ENCODE measurements at places on chromosomes 2 and 18.
A peak's percentile ranks its signal among the peaks of the same experiment; 100 is the strongest.

DNA sequence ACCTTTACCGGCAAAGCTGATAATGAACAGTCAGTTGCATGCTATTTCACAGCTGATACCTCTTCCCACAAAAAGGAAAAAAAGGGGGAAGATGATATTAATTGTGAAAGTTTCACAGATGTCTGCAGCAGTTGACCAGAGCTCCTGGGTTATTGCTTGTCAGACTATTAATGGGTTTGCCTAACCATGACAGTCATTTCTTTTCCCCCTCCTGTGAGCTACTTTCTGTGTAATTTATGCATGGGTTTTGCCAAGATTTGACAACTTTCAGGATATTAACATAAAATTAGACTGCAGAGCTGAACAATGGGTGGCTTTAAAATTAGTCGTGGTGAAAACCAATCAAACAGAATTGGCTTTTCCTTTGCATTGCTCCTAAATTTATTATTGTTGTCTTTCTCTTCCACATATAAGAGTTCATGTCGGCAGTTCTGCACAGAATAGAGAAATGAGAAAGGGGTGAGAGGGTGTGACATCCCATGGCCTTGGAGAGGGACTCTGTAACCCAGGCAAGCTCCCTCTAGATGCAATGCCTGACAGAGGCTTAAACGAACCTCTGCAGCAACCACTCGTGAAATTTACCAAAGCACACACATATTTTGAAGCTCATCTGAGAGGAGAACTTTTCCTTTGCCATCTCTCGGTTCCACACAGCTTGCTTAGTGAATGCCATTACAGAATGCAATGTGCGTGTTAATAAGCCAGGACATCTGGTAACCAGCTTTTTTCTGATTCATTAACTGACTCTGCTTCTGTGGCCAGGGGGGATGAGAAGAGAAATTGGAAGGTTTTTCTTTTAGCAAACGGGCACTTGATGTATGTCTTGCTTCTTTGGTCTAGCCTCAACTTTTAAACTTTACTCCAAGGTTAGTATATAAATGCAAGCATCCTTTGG lies 82.2 kb upstream of the ITGA4 start:
- DNase-seq, result no peak

- no peak for DNase-seq
These were observed 721.4 kb upstream of the CNTNAP5 start for GRCh38 chr2:123303731-123304130.

DNA sequence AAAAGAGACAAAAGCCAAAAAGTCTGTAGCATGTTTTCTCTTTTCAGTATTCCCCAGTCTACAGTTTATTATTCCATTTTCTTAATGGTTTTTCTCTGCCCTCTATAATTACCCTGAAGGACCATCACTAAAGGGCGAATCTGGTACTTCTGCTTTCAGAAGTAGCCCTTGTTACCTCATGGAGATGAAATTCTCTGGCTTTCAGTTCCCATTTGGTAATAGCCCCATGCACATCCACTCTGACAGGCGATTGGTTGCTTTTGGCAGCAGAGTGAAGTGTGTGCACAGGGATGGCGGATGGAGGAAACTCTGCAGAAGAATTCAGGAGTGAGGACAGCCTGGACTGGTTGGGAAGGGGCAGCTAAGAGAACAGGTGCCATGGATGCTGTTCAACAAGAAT lies 66.3 kb upstream of the NABP1 start:
- no peak for DNase-seq

DNA sequence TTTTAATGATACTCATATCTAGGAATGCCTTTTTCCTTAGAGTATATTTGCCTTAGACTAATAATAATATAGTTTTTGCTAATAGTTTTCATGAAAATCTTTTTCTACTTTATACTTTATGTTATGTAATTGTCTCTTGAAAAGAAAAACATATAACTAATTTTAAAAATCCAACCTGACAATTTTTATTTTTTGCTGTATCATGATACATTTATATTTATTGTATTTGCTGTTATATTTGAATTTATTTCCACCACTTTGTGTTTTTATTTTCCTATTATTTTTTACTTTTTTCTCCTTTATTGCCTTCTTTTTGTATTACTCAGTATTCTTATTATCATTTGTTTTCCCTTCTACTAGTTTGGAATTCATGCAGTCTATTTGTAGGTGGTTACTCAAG lies 85.4 kb downstream of the MBD5 start:
- no peak for DNase-seq

- no peak for DNase-seq
These were observed 193.2 kb downstream of the CCDC85A start for GRCh38 chr2:56376699-56377665.

DNA sequence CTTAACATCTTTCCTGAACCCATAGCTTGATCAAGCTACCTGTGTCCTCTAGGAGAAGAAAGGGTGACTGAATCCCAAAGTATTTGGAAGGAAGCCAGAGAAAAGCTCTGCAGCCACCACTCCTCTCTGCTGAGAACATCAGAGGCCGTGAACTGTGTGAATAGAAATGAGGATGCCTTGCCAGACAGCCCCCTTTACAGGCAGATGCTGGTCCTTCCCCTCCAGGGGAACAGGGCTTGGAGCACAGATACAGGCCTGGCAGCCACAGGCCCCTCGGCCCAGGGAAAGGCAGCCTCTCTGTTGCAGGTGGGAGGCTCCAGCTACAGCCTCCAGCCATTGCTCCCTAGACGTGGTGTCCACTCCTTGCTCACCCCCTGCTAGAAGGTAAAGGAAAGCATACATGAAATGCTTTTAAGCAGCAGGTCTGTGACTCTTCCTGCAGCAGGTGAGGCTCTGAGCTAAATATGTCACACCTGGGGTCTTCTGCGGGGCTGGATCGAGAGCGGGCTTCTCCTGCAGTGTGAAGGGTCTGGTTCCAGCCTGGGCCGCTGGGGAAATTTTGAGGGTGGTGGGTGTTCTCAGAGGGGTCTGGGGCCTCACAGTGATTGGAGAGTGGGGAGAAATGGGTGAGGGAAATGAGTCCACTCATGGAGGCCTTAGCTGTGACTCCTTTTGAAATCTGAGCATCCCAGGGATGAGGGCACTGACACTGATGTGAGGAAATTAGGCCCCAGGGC lies 234.0 kb downstream of the KLHL29 start:
- DNase-seq, result no peak

DNA sequence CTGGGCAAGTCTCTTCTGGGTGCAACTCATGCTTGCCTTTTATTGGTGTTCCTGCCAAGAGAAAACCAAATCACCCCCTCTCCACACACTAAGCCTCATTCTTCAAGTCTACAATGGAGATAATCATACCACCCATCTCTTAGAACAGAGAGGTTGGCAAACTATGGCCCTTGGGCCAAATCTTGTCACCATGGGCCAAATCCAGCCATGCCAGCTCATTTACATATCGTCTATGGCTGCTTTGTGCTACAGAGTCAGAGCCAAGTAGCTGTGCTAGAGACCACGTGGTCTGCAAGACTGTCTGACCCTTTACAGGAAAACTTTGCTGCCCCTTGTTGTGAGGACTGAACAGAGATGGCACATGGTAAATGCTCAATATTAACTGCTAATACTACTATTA lies 270.3 kb upstream of the PARD3B start:
- DNase-seq, result no peak

DNA sequence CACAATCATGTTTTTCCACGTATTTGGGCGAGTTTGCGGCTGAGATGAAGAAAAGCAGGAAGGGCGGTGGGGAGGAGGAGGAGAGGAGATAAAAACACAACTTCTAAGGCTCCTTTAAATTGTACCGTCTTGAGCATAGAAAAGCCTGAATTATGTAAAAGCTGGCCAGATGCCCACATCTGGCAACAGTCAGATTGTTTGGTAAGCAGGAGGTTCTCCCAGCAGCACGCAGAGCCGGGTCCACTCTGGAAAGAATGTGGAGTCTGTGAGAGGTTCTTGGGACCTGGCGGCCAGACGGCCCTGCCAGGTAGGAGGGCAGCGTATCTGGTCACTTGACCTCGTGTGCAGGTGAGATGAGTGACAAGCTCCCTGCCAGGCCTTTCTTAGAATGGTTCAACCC lies 215.3 kb upstream of the APCDD1 start:
- DNase-seq, result no peak

GRCh38 chr2:161980976-161981375 lies 93.0 kb downstream of the DPP4 start:
- DNase-seq, result no peak

DNA sequence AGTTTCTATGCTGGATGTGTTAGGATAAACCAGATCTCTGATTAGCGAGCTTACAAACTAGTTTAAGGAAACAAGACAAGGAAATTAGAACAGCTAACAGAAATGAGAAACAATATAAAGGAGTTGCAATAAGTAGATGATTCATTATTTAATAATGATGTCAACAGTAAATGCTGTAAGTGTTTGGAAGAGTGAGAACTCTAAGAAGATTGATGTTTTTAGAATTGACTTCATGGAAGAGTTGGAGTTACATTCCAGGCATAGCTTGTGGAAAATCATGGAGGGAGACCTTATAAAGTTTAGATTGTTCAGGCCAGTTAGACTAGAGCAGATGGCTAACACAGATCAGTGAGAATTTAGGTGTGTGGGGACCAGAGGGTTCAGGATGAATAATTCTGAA lies 32.6 kb downstream of the PPP1R1C start:
- no peak for DNase-seq

GRCh38 chr2:8263901-8264300 lies 418.0 kb upstream of the ID2 start:
- DNase-seq, result no peak

- no peak for DNase-seq
These were observed 65.2 kb downstream of the COPS8 start for GRCh38 chr2:237150831-237151375.

GRCh38 chr2:195330513-195330956 lies 326.5 kb upstream of the SLC39A10 start:
- no peak for DNase-seq

GRCh38 chr2:201298462-201299052 lies 38.2 kb downstream of the CASP8 start:
- DNase-seq, result no peak

DNA sequence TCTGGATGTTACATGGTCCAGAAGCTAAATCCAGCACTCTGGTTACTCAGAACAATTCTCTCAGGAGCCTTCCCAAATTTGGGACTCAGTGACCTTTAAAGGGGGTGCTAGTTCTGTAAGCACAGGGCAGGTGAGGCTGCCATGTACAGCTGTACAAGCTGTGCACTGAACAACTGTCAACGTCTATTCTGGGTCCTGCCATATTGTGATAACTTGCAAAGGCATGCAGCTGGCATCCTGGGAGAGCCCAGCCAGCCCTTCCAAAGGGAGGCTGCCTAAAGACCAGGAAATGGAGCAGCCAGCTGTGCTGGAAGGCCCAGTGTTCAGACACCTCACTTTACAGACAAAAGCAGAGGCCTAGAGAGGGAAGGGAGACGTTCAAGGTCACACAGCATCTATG lies 204.8 kb downstream of the KLHL29 start:
- DNase-seq, result no peak

GRCh38 chr2:228771315-228771714 lies 499.8 kb downstream of the PID1 start:
- no peak for DNase-seq

DNA sequence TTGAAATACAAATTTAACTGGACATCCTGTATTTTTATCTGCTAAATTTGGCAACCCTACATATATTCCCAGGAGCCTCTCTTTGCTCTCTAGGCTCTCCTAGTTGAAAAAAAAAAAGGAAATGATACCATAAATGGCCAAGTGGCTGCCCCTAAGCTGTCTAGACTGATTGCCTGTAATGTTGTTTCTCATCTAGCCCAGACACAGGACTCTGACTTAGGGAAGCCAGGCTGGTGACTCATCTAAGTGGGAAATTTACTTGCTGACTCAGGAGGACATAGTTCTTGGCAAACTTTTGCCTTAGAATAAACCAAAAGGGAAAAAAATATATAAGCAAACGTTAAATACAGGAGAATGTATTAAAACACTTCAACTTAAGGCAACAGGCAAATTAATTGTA lies 14.6 kb upstream of the ITGAV start:
- no peak for DNase-seq

DNA sequence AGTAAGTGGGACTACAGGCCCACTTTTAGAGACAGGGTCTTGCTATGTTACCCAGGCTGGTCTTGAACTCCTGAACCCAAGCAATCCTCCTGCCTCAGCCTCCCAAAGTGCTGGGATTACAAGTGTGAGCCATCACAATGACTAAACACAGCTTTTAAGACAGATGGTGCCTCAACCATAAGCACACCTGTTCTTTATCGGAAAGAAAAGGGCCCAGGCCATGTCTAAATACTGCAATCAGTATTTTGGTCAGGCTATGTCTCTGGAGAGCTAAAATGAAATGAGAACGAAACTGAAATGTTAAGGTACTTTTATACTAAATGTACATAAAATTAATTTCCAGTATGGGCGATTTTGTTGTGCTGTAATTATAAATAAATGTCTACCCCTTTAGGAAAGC lies 69.5 kb upstream of the SPTBN1 start:
- DNase-seq, result no peak

- DNase-seq, result peak; percentile 45
These were observed 529 bp upstream of the MTA3 start for GRCh38 chr2:42567806-42568400.

GRCh38 chr2:71510196-71510807 lies 56.9 kb downstream of the DYSF start:
- peak; percentile 83 for DNase-seq

GRCh38 chr2:156918410-156918809 lies 339.1 kb upstream of the GALNT5 start:
- no peak for DNase-seq

DNA sequence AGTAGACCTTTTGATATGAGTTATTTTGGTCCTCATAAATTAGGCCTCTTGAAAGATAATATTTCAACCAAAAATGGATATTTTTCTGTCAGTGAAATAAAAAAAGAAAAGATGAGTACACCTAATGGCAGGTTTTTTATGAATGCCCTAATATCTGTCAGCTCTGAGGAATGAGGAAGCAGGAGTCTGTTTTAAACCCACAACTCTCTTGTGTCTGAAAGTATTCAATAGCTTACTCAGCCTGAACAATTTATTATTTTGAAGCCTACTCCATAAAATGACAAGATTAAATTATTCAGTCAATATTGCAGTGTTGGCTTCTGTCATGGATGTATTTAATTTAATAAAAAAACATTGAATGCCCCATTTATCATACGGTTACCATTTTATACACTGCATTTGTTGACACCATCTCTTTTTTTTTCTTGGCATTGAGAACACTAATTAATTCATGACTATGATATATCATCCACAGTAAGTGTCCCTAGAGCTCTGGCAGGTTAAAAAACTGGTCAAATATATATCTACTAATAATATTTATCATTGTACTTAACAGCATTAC lies 548.2 kb downstream of the CBLN2 start:
- no peak for DNase-seq

GRCh38 chr2:202716114-202716718 lies 81.4 kb downstream of the FAM117B start:
- no peak for DNase-seq

GRCh38 chr2:208990716-208991115 lies 433.1 kb upstream of the MAP2 start:
- no peak for DNase-seq

- no peak for DNase-seq
These were observed 184.0 kb upstream of the CHAC2 start for GRCh38 chr2:53583583-53583982.

DNA sequence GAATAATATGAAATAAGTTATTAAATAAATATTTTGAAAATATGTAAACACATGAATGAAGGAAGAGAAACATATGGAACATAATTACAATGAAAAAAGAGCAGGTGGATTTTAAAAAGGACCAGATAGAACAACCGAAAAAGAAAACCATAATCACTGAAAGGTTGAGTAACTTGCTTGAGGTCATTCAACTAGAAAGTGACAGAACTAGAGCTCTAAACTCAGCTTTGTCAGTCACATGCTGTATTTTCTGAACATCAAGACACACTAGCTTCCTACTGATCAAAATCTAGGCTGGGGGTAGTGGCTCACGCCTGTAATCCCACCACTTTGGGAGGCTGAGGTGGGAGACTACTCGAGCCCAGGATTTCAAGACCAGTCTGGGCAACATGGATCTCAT lies 30.0 kb upstream of the ITGAV start:
- no peak for DNase-seq

Data from nephron progenitor cell (in vitro differentiated cells).